ENCODE measurements at places on chromosomes 12 and 14.

- DNase-seq: no peak
These were observed 170.9 kb upstream of the PDE3A start for GRCh38 chr12:20197411-20197810.

DNA sequence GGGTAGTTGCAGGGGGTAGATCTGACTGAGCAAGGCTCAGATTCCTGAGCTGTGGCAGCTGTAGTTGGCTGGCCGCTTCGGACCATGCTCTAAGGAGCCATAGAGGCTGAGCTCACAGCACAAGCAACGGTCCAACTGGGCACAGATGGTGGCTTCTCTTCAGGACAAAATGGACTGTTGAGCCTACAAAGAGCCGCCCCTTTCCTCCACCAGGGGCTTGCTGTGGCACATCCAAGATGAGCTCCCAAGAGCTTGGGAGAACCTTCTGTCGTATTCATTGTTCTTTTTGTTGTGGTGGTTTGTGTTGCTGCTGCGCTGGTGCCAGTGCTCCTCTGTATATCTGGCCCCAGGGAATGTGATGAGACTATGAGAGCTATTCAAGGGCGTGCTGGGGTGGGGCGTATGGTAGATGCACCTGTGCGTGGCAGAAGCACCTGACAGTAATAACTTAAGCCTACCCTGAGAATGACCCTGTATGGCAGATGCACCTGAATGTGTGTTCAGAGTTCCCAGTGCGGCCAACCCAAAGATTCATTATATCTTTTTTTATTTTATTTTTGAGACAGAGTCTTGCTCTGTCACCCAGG, 17.8 kb upstream of the LGALS3 start:
- no peak for DNase-seq

DNA sequence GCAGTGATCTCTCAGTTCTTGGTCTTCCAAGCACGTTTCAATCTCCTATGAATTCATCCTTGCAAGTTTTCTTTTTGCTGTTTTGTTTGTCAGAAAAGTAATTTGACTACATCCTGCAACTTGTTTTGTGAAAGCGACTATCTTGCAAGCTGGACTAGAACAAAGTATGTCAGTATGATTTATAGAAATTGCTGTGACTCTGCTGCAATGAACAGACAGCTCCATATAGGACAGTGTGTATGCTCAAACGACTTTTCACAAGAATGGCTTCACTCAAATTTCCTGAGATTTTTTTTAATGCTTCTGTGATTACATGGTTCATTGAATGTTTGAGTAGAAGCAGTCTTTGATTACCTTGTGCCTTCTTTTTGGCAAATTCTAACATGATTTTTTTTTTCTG, 123.5 kb upstream of the TRHDE start:
- no peak for DNase-seq

GRCh38 chr14:49586673-49587460, 687 bp upstream of the RPS29 start:
- DNase-seq: peak; percentile 22

DNA sequence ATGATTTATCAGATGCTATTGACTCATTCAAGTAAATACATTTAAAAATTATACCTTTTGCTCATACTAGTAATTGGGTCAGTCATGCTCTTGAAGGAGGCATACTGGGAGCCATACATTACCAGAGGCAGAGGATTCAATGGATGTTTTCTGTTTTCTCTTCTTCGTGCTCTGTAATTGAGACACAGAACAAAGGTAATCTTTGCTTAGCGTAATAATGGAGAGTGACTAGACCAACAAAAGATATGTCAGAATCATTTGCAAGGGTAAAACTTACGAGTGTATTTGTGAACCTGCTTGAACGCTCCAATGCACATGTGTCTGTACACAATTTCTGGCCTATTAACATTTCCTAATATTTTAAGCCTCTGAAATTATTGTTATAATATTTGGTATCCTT, 296.4 kb downstream of the FOXG1 start:
- no peak for DNase-seq

- DNase-seq: no peak
These were observed 31.9 kb upstream of the SOS2 start for GRCh38 chr14:50263321-50263720.

GRCh38 chr14:105139212-105139825, 29.3 kb downstream of the JAG2 start:
- DNase-seq: no peak

GRCh38 chr12:122486805-122487426, 13.8 kb downstream of the ZCCHC8 start:
- DNase-seq: no peak

- DNase-seq: no peak
These were observed 173.3 kb downstream of the PPM1H start for GRCh38 chr12:62761658-62762057.

DNA sequence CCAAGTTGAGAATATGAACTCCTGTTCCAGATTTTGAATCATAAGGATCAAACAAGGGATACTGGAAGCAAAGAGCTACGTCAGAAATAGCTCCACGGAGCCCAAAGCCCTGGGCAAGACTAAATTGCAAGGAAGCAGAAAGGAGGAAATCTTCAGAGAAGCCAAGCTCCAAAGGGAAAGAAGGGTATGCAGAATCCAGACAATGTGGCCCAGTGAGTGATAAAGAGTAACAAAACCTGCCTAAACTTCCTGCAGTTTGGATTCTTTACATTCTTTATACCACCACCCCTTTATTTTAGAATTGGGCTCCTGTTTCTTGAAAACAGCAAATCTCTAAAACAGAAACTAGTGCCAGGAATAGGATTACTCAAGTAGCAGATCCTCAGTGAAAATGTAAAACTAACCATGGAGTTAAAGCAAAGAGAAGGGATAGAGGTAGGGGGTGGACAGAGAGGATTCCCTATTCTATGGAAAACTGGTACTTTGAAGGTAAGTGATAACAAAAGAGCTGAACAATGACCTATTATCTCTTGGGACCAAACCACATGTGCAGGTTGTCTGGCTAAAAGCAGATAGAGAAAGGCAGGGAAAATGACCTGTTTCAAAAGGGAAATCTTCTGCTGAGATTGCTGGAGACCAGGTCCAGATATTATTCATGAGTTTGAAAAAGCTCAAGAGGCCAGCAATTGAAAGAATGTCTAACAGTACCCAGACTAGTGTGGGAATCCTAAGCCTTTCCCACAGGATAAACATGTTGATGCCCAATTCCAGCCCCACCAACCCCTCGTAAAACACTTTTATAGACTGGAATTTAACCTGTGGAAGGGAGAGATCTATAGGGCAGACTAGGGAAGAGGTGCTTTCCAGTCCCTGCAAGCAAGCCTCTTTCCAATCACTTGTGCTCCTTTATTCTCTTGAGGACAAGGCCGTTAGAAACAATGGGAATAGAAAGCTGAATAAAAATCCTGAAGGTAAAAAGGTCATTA, 24.5 kb downstream of the MBIP start:
- DNase-seq: no peak

DNA sequence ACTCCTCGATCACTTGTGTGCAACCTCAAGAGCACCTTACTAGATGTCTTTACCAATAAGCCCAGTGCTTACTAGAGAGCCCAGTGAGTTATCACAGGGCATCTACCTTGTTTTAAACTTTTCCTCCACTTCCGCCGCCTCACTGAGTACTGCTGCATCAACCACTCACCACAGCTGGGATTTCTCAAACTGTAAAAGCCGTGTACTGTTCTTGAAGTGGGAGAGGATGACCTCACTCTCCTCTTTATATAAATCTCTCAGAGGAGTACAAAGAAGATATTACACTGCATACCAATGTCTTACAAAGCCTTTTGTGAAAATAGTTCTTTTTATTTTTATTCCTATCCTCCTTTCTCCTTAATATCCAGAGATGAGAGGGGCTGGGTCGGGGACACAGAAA, 94.1 kb downstream of the PLCZ1 start:
- no peak for DNase-seq
